ENCODE measurements at places on chromosomes 7 and 10.

DNA sequence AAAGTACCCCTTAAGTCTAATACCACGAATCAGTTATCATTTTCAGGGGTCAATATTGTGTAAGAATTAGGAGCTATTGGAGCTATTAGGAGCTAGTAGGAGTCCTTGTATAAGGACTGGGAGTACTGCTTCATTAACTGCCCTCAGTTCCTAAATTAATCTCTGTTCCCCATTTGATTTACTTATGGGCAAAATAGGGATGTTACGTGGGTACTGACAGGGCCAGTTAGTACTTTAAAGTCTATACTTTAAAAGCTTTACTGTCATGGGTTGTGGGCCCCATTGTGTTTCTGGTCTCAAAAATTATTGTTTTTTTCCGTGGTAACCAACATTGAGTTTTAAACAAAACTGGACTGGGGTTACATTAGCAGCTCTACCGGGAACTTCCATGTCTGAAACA is 60.3 kb downstream of the PRKAR2B start:
- DNase-seq = no peak

DNA sequence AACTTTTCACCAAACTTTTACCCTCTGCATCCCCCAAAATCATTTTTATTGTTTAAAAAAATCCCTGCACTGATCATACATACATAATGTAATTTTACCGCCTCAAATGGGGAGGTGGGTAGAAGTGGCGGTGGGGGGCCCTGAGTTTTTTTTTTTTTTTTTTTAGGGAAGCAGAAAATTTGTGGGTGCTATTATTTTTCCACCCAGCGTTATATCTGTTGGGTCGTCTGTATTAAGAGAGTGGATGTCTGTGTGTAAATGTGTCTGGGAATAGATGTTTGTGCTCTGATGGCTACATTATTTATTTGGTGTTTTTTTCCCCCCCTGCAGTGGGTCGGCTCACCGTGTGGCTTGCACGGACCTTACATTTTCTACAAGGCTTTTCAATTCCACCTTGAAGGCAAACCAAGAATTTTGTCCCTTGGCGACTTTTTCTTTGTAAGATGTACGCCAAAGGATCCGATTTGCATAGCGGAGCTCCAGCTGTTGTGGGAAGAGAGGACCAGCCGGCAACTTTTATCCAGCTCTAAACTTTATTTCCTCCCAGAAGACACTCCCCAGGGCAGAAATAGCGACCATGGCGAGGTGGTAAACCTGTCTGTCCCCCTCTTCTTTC is 438 bp downstream of the ARID5B start:
- DNase-seq = no peak

GRCh38 chr10:48389272-48389671 is 82.8 kb downstream of the MAPK8 start:
- DNase-seq = no peak

- DNase-seq = no peak
Observed at GRCh38 chr10:129495256-129495655, 28.2 kb downstream of the MGMT start.

Measured in islet precursor cell (in vitro differentiated cells).